ENCODE measurements at places on chromosomes 2 and 18.

DNA sequence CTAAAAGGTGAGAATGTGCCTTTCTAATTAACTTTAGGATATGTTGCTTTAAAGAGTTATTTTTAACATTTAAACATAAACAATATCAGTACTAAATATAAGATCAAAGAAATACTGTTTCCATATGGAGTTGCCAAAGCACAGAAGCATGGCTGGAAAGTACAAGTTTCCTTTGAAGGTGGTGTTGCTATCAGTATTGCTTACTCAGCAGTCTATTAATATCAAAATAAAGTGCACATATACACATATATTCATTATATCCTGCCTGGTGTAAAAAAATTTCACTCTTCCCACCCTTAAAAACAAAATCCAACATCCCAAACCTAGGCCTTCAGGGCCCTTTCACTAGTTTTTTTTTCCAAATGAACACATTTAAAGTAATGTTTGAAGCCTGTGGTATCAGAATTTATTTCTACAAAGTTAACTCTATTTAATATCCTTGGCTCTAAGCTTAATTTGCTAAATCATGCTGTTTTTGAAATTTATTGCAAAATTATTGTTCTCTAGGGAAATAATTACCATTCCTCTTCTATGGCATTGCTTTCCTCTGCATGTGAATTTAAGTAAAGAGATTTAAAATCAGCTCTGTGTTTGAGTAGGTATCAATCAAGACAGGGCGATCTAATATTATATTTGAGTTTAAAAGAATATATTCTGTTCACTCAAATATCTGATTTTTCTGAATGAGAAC, 192.7 kb upstream of the MEIS1 start:
- DNase-seq = no peak

GRCh38 chr2:102250278-102250821, 61.0 kb upstream of the IL1RL1 start:
- no peak for DNase-seq

- no peak for DNase-seq
Observed at GRCh38 chr2:171615069-171615468, 72.2 kb upstream of the DYNC1I2 start.

- no peak for DNase-seq
Observed at GRCh38 chr2:17947113-17947512, 68.6 kb downstream of the KCNS3 start.

DNA sequence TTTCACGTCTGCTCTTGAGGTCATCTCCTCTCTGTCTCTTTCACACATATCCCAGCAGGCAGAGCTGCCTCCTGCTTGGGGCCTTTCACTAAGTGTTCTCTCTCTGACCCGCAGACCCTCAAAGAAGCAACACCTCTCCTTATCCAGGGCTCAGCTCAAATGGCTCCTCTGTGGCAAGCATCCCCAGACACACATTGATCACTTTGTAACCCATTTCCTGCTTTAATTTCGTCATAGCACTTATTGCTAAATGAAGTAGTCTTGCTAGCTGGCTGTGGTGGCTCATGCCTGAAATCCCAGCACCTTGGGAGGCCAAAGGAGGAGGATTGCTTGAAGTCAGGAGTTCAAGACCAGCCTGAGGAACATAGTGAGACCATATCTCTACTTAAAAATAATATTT, 41.4 kb downstream of the SGPP2 start:
- DNase-seq = no peak

DNA sequence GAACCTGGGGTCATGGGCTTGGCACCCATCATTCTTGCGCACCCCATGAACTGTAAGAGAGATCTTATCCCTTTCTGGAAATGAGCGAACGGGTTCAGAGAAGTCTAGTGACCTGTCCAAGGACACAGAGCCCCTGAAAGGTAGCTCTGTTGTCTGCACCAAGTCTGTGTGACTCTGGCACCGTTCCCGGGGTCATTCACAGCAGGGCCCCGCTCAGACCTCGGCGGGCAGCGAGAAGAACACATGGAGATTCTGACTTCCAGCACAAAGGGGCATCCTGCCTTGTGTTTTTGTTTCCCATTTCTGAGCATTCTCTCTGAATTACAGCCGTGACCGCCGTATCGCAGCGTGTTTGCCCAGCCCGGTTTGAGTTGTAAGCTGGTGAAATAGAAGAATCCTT, 231.7 kb downstream of the KLHL29 start:
- DNase-seq = no peak

DNA sequence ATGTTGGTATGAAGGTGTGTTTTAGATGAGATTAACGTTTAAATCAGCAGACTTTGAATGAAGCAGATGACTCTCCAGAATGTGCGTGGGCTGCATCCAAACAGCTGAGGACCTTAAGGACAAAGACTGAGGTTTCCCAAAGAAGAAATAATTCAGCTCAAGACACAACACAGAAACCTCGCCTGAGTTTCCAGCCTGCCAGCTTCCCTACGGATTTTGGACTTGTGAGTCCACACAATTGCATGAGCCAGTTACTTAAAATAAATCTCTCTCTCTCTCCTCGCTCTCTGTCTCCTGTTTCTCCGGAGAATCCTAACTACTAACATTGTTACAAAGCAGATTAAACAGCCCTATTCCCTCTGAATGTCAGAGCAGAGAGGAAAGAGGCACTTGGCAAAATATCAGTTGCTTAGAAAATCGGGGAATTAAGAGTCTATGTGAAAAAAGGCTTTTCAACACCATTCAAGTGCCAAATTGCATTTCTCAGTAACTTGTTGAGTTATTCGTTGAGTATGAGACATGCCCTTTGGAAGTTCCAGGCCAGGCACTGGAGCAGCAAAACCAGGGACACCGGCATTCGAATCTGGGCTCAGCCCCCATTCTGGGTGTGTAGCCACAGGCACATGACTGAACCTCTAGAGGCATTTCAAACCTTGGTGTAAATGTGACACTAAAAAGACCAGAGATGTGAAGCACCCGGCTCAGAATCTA, 174.6 kb upstream of the PID1 start:
- no peak for DNase-seq
